ENCODE measurements at places on chromosomes 12 and 14.

DNA sequence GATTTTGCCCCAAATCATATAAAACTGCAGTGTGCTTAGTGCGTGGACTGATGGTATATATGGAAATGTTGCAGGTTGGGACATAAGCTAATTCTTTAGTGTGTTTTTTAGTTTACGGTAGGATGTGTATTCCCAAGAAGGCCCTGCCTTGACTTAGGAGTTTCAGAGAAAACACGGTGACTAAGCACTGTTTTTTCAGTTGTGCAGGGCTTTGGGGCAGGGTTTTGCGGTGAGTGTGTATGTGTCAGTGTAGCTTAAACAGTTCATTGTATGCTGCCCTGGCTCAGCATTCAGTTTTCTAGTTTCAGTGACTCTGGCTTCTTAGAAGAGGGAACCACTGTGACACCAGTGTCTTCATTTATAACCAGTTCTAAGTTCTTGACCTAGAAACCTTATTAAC is 101.2 kb downstream of the AKAP6 start:
- DNase-seq = no peak

DNA sequence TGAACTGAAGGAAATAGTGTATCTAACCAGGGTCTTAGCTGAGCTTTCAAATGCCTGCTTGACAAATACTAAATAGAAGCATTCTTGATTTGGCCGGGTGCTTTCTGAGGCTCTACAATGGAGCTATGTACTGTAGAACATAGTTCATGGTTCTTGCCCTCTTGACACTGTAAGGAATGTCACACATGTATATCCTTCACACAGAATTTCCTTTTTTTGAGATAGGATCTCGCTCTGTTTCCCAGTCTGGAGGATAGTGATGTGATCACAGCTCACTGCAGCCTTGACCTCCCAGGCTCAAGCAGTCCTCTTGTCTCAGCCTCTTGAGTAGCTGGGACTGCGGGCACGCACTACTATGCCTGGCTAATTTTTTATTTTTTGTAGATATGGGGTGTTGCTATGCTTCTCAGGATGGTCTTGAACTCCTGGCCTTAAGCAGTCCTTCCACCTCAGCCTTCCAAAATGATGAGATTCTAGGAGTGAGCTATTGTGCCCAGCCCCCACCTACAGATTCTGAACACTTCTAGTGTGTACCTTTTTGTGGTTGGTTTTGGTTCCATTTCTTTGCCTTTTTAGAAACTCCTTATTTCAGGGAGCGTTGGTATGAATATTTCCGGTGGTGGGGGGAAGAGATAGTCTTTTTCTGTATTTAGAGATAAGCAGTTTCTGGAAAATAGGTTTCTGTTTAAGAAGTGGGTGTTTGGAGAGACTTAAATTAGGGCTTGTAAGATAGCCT is 4.2 kb downstream of the MLXIP start:
- DNase-seq = no peak

GRCh38 chr14:58460772-58461171 is 33.3 kb downstream of the KIAA0586 start:
- no peak for DNase-seq

- no peak for DNase-seq
Measured at GRCh38 chr12:98399532-98399931, 115.9 kb upstream of the TMPO start.

- no peak for DNase-seq
Measured at GRCh38 chr12:122235741-122236140, 9.9 kb upstream of the DIABLO start.

DNA sequence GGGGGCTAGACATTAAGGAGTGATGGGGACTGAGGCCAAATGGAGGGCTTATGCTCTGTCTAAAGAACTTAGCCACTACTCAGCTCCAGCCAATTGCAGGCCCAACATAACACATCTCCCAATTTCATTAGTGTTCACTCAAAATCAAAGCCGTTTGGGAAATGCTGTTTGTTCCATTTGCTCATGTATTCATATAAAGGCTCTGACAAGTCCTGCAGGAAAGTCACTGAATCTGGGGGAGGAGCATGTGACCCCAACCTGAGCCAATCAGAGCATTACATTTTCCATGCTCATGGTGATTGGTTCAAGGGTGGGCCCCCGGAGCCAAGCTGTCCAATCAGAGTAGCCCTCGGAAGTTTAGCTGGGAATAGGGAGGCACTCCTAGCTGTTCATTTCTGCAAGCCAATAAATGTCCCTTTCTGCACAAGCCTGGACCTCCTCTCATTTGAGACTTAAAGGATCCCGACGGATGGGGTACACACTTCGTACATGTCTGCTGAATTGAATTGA is 20.9 kb downstream of the SDSL start:
- DNase-seq = no peak

- no peak for DNase-seq
Measured at GRCh38 chr14:100674897-100675619, 51.6 kb upstream of the DLK1 start.

- DNase-seq = no peak
Measured at GRCh38 chr12:8590842-8591545, 21.7 kb downstream of the AICDA start.

DNA sequence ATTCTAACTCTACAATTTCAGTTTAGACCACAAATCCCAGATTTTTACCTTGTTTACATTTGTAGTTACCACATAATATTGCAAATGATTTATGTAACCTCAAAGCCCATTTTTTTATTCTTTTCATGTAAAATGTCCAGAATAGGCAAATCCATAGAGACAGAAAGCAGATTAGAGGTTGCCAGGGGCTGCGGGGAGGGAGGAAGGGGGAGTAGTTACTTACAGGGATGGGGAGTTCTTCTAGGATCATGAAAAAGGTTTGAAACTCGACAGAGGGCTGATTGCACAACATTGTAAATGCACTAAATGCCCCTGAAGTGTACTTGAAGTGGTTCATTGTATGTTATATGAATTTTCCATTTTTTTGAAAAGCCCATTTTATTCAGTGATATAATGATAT is 66.5 kb downstream of the PPP2R5C start:
- DNase-seq = no peak

- no peak for DNase-seq
Measured at GRCh38 chr12:80792861-80793260, 76.1 kb downstream of the MYF5 start.
